ENCODE measurements at places on chromosomes 6 and 20.
A peak's percentile ranks its signal among the peaks of the same experiment; 100 is the strongest.

DNA sequence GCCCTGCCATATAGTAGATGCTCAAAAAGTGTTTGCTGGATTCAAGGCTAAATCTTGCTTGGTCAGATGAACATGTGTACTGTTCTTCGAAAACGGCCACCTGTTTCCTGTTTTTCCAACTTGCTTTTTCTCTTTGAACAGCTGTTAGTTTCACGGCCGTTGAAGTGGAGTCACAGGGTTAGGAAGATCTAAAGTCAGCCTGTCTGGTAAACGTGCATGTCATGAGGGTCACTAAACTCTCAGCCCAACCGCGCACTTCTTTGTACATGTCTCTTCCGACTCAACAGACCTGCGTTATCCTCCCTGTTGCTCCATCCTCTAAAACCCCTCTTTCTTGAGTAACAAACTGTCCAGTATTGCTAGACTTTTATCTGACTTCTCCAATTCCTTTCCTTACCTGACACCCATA is 93.2 kb upstream of the MAN1A1 start:
- no peak for DNase-seq

GRCh38 chr20:14861028-14861699 is 523.8 kb upstream of the FLRT3 start:
- DNase-seq = no peak

DNA sequence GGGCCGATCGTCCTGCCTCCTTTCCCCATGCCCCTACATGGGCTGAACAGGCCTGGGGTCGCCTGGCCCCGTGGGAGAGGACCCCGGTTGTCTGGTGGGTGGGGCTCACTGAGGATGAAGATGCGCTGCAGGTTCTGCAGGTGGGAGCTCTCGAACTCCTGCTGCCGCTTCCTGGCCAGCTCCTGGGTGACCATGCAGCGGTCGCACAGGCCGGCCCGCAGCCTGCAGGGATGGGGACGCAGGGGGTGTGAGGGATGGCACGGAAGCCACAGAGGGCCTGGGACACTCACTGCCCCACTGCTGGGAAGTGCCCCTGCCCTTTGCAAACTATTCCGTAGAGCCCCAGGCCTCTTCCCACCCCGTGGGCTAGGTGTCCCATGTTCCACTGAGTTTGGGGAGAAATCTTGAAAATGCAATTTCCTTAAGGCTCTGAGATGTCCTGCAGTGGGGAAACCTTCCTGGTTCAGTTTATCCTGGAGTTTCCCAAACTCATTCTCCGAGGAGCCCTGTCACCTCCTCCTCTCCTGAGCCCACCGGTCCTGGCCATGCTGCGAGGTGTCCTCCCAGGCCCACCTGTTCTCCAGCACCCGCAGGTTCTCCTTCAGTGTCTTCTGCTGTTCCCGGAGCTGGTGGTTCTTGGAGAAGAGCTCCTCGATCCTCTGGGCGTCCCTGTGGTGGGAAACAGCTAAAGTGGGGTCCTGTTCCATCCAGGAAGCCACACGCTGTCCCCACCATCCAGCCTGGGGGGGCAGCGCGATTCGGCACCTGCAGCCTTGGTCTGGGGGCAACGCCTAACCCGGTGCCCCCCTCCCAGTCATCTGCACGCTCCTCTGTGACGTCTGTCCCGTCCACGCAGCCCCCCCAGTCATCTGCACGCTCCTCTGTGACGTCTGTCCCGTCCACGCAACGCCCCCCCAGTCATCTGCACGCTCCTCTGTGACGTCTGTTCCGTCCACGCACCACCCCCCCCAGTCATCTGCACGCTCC is 9.9 kb upstream of the CABLES2 start:
- no peak for DNase-seq

DNA sequence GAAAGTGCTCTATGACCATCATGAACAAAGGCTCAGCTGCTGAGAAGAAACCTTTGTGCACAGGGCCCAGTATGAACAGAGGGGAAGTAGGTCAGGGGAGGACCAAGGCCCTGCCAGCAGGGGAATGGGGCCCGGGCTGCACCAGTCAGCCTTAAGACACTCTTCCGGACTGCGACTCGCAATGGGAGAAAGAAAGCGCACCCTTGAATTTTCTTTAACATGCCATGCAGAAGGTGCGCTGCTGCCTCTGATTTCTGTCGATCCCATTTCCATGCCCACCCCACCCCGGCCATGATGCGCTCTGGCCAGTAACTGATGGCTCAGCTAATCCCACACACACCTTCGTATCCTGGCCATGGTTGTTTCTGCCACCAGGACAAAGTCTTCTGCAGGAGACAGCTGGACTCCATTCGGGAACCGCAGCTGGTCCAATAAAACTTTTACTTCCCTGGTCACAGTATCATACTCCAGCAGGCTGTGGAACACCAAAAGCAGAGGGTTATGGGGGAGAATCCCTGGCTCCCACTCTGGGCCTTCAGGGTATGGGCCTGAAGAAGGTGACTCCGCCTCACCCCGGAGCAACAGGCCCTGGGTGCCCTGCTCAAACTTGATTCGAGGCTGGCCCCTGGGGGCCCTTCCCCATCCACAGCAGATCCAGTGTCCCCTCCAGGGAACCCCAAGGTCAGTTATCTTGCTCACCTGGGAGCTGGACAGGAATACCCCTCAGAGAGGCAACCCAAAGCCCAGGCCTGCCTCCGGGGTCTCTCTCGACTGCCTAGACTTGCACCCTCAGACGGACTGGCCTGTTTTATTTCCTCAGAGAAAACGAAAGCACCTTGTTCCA is 20.3 kb downstream of the CST7 start:
- DNase-seq = no peak

GRCh38 chr20:7742479-7742878 is 197.8 kb downstream of the HAO1 start:
- DNase-seq = peak; percentile 28

DNA sequence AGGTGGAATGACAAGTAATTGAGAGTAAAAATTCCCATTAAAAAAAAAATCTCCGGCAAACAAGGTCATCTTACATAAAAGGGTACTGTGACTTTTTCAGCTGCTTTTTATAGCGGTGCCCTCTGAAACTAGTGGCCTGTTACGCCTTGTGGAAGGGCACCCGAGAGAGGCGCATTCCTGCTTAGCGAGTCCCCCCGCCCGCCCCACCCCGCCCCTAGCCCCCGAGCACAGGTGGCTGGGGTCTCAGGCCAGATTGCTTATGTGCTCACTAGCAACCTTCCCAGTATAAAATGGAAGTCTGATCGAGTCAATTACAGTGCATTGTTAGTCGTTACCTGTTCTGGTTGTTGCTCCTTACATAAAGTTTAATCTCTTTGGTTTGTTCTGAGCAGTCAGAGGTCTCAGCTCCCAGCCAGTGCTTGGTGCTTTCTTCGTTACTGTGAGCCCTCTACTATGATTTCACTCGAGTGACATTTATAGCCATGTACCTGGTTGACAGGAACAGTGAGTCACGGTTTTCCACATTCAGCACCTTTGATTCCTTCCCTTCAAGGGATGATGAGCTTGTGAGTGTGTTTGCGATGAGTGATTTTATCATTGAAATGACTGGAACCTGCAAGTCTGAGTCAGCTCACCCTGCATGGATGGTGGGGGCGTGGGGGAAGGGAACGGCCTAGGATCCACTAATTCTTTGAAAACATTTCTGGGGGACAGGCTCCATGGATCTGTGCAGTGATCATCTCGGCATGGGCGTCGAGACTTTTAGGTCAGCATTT is 47.6 kb downstream of the ZDHHC14 start:
- no peak for DNase-seq

DNA sequence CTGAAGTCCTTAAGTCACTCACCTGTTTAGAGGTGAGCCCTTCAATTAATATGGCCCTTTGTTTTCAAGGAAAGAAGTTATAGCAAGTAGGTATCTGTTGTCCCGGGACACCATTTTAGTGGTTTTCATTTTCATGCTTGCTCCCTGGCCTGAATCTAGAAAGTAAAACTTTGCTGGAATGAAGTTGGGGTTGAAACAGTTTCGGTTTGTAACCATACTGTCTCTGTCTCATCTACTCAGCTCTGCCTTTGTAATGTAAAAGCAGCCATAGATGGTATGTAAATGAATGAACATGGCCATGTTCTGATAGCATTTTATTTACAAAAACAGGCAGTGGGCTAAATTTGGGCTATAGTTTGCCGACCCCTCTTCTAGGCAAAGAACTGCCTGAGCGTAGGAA is 64.9 kb upstream of the GNRH2 start:
- DNase-seq = no peak

DNA sequence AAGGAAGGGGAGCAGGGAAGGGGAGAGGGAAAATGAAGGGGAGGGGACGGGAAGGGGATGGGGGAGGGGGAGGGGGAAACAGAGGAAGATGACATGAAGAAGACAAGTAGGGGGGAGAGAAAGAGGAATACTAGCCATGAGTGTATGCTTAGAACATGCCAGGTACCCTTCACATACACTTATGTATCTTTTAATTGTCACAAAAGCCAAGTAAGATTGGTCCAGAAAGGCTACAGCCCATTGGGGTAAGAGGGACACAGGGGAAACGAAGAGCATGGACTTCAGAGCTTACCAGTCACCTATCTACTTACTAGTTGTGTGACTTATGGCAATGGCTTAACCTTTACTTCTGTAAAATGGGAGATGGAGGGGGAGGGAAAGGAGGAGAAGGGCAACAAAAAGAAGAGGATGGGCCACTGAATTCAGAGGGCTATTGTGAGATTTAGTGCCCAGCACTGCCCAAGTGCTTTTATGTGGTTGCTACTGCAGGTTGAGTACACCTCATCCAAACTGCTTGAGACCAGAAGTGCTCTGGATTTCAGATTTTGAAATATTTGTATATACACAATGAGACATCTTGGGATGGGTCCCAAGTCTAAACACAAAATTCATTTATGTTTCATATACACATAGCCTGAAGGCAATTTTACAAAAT is 90.3 kb downstream of the ARHGAP18 start:
- DNase-seq = no peak

- no peak for DNase-seq
Measured at GRCh38 chr20:56423886-56424285, 11.8 kb downstream of the CASS4 start.
